ENCODE measurements at places on chromosomes 6 and 20.

- DNase-seq, result no peak
Observed at GRCh38 chr20:39152126-39152525, 190.0 kb downstream of the DHX35 start.

DNA sequence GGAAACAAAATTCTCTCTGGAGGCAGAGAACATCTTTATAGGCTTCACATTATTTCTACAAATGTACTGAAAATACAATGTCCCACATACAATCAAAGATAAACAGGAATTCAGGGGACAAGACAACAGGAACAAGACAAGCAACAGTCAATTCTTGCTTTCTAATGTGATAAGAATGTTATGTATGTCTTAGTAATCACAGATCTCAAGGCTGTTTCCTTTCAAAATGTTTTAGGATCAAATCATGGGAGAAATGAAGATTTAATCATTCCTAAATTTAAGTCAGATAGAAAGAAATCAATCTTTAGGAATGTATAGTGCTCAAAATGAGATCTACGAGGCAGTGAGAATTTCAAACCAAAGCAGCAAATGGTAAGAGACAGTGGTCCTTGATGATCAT lies 32.1 kb downstream of the NEDD9 start:
- no peak for DNase-seq

- DNase-seq, result no peak
Observed at GRCh38 chr6:37537548-37537947, 37.9 kb upstream of the CCDC167 start.

DNA sequence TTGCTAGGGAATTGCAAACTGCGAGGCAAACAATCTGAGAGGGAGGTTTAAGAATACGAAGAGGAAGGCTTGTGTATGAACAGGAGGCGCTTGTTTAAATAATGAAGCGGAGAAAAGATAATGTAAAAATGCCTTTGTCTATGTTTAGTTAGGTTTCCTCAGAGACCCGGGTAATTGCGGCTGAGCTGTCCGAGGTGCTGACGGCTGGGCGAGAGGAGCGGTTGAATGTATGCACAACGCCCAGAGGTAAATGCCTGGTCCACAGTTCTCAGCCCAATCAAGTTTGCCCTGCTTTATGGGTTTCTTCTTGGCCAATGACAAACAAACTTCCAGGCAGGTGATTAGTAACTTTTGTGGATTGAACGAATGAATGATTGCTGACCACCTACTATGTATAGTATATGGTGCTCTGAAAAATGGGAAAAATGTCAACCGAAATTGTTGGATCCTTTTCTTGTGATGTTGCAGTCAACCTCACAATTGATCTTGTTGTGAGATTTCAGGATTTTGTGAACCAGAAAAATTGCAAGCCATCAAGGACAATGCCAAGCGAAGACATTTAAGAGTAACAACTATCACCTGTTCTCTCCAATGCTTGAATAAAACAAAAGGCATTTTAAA lies 38.3 kb upstream of the SLC32A1 start:
- DNase-seq, result peak; percentile 37

- DNase-seq, result no peak
Observed at GRCh38 chr6:166341977-166342348, 382 bp downstream of the SFT2D1 start.

DNA sequence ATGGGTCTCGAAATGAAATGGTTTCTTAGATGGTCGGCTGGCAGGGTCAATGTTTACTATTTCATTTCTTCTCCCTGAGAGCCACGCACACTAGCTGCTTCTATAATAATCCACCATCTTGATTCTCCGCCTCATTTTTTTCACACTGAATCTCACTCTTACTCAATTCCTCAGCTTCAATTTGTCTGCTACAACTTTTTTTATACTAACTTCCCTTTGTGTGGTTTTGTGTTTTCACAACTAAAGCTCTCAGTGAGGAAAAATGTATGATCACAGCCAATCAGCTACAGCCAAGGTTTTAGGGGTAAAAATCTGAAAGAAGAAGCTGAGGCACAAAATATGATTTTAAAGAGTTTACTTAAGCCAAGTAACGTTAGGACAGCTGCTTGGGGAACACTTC lies 1309.4 kb downstream of the EPHA7 start:
- no peak for DNase-seq

- DNase-seq, result no peak
Observed at GRCh38 chr6:17381424-17382147, 11.8 kb upstream of the CAP2 start.
